Activated T-helper 1 cell treated with anti-CD3 and anti-CD28 coated beads, Interleukin-12 subunit alpha, Interleukin-12 subunit beta, Interleukin-2, Interleukin-4 antibody, amounts not matched to agents 30 ng/mL and 10 ng/mL and 1 ng/mL, durations not matched to agents 14 hours and 24 hours and 36 hours (primary cell): ENCODE measurements at places on chromosomes 4 and X.

DNA sequence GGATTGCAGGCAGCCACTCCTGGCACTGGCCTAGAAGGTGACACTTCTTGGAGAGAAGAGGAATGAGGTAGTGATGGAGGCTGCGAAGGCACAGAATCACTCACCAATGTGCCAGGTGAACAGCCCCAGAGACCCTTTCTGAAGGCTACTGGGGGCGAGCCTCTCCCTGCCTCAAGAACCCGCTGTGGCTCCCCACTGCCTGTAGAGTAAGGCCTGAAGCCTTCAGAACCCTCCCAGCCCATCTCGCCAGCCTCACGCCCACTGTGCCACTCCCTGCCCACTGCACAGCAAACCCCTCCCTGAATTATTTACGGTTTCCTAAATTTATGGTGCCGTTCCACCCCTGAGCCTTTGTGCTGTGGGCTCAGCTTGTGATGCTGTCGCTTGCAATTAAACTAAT lies 24.2 kb upstream of the SORCS2 start:
- DNase-seq, result no peak

- no peak for DNase-seq
These were observed 125.9 kb downstream of the NSUN7 start for GRCh38 chr4:40875507-40876150.

GRCh38 chr4:186927624-186928023 lies 204.0 kb upstream of the FAT1 start:
- no peak for DNase-seq

DNA sequence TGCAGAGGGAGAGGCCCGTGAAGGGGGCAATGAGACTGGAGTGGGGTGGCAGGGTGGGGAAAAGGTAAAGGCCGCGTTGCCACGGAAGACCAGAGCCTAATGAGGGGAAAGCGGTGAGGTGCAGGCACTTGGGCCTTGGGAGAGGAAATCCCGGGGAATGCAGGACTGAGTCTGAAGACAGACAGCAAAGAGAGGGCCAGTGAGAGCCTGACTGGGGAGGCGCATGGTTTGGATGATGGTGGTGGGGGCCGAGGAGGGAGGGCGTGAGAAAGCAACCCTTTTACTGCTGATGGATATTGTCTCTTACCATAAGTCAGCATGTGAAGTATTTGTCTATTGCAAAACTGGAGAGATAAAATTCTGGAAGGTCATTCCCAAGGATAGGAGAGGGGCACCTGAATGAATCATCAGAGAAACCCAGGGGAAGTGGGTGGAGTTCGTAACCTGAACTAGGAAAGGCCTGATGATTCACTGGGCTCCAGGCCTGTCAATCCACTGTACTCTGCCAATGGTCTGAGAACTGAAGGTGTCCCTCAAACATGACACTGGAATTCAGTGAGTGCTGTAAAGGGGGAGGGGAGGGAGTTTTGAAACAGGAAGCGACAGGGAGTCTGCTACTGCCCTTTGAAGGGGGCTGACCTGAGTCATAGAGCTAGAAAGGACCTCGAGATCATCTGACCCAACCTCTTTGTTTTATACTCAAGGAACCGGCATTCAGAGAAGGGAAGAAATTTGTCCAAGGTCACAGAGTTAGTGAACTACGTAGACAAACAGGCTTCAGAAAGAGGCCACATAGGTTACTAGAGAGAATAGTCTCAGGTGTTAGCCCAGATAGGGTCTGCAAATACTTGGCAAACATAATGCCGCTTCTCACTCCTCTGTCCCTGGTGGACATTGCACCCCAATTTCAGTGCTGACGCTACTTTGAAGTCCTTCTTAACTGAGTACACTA lies 52.2 kb downstream of the NALF2 start:
- no peak for DNase-seq

DNA sequence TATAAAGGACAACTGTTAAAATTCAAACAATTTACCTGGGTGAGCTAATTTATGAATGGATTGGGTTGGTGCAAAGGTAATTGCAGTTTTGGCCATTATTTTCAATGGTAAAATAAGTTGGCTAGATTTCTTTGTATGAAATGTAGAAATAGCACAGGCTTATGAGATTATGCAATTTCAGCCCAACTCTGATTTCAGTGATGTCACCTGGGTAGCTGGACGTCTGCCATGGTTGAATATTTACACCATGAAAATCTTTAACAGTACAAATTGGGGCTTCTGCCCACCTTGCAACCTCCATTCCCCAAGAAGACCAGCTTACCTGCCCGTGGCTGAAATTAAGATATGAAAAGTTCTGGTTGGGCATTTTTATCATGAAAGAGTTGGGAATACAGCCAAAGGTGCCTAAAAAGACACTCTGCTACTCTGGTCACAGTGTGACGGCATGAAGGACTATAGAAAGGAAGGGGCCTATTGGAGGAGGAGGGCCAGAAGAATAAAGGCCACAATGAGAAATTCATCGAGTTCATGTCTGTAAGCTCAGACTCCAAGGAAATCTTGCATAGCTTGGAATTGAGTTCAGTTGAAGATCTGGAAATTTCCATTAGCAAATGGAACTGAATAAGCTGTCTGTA lies 29.7 kb downstream of the EGF start:
- DNase-seq, result no peak
